ENCODE measurements at places on chromosomes 5 and 9.

DNA sequence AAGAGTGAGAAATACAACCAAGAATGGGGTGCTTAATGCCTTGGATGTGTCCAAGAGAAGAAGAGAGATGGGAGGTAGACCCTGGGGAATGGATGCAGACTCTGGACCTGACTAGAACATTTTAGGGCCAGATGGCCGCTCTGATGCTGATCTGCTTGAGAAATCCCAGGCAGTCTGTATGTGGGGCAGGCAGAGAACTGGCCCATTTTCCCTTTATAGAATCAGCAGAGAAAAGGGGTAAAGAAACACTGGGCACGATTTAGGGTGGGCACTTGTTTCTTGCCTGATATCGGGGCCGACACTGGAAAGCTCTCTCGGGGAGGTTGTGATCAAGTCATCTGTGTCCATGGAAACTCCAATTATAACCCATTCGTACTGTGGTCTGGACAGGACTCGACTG lies 118.5 kb upstream of the FSTL4 start:
- DNase-seq, result no peak

- DNase-seq, result peak; percentile 97
Measured at GRCh38 chr9:86549401-86549811, 195.2 kb upstream of the TUT7 start.

GRCh38 chr5:2727550-2727949 lies 23.9 kb downstream of the IRX2 start:
- DNase-seq, result no peak

- no peak for DNase-seq
Measured at GRCh38 chr5:159961176-159962160, 45.2 kb downstream of the ADRA1B start.

- DNase-seq, result no peak
Measured at GRCh38 chr9:79883073-79883645, 311.4 kb downstream of the TLE4 start.

DNA sequence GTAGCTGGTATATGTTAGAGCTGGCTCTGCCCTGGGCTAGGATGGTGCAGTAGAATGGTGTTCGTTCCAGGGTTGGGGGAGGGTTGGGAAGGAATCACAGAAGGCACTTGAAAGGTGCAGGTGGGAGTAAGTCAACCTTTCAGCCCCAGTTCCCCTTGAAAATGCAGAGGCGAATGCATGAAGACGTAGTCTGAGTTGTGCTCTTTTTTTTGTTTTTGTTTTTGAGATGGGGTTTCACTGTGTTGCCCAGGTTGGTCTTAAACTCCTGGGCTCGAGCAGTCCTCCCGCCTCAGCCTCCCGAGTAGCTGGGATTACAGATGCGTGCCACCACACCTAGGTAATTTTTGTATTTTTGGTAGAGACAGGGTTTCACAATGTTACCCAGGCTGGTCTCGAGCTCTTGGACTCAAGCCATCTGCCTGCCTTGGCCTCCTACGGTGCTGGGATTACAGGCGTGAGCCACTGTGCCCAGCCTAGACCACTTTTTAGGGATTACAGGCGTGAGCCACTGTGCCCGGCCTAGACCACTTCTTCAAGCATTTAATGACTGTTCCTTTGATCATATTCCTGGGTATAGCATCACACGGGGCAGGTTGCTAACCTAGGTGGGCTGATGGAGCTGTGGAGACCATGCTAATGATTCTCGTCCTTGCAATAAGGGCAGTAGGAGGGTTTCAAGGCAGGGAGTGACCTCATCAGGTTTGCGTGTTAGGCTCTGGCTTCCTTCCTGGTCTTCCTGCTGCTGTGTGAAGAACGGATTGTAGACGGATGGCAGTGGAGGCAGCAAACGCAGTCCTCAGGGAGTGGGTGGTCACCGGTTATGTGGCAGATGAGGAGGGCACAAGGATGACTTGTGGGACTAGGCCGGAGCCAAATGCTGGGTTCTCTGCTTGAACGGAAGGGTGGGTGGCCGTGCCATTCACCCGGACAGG lies 13.7 kb downstream of the EHMT1 start:
- no peak for DNase-seq

DNA sequence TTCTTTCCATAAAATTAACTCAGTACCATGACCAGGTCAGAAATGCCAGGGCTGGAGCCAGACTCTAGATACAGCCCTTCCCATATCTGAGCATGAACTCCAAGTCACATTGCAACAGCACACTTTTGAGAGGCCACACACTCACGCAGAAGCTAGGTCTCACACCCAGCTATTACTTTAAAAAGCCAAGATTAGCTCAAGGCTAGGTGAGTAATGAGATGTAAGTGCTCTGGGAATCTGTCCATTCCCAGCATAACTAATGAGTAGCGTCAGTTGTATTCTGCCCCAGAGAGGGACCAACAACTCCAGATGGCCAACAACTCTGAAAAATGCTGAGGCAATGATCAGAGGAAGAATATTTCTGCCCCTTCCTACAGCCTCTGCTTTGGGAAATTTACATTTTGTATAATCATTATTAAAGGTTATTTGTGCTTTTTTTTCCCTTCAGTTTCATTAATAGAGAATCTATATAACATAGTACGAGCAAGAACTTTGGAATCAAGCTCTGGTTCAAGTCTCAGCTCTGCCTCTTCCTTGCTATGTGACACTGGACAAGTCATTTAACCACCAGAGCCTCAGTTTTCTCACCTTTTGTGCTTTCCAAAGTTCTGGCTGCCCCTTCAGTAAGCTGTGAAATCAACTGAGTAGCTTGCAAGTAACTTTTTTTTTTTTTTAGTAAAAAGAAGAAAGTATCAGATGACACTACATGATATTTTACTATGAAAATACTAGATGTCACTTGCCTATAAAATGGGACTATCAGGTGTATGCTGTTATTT lies 118.3 kb downstream of the NR6A1 start:
- DNase-seq, result no peak

- no peak for DNase-seq
Measured at GRCh38 chr9:25557645-25558300, 120.5 kb downstream of the TUSC1 start.

GRCh38 chr5:137145721-137146120 lies 353.4 kb downstream of the SPOCK1 start:
- no peak for DNase-seq

GRCh38 chr9:114138552-114138971 lies 16.8 kb upstream of the COL27A1 start:
- DNase-seq, result no peak

- no peak for DNase-seq
Measured at GRCh38 chr5:15587916-15588315, 87.9 kb downstream of the FBXL7 start.

DNA sequence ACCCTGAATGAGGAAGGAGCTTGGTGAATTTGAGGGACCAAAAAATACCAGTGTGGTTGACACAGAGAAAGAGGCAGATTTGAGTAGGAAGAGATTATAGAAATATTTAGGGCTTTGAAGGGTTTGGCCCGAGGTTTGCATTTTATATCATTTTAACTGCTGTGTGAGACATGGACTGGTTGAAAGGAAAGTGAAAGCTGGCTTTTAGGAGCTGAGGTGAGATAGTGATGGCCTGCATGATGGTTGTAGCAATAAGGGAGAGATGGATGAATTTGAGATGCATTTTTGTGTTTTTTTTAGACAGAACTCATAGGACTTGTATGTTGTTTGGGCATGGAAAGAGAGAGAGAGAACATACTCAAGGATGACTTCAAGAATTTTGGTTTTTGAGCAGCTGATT lies 21.7 kb downstream of the FER start:
- DNase-seq, result no peak

- no peak for DNase-seq
Measured at GRCh38 chr5:154214371-154215106, 24.0 kb downstream of the GALNT10 start.

GRCh38 chr5:72556351-72557166 lies 49.3 kb upstream of the ZNF366 start:
- DNase-seq, result peak; percentile 22

GRCh38 chr9:127086771-127087170 lies 35.7 kb downstream of the ANGPTL2 start:
- DNase-seq, result no peak

- no peak for DNase-seq
Measured at GRCh38 chr9:20512636-20513035, 109.7 kb downstream of the MLLT3 start.

DNA sequence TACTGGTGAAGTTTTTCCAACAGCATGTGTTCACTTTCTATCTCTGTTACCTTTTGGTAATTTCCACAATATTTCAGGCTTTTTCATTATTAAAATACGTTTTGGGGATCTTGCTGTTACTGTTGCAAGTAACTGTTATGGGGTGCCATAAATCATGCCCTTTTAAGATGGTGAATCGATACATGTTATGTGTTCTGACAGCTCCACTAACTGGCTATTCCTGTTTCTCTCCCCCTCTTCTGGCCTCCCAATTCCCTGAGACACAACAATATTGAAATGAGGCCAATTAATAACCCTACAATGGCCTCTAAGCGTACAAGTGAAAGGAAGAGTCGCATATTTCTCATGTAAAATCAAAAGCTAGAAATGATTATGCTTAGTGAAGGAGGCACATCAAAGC lies 13.1 kb upstream of the MSH3 start:
- no peak for DNase-seq

- DNase-seq, result no peak
Measured at GRCh38 chr5:112708103-112708622, 29.5 kb upstream of the APC start.

- peak; percentile 91 for DNase-seq
Measured at GRCh38 chr5:103211576-103212561, 46.7 kb upstream of the MACIR start.
